Calu3 (cell line): ENCODE measurements at places on chromosomes 16 and 17. TPM values are rescaled to one million over a fixed set of nuclear protein-coding genes. Genes with fewer than 3 reads are reported as not detected.

Gene HIRIP3
- 26.3 and 28.5 TPM in 2 replicates for total RNA-seq

Gene ZFPM1
- total RNA-seq: 3.1 and 5.2 TPM in 2 replicates

Gene KRT12
- 2.4 and 2.7 TPM in 2 replicates for total RNA-seq

Gene NXN
- total RNA-seq: 1.8 and 2.3 TPM in 2 replicates

Gene ZG16
- total RNA-seq: not detected in 2 replicates

Gene SMTNL2
- not detected in 2 replicates for total RNA-seq

Gene SCIMP
- total RNA-seq: not detected in 2 replicates

Gene HAGH
- total RNA-seq: 48.0 and 48.2 TPM in 2 replicates

Gene NUDT7
- total RNA-seq: 6.1 and 7.2 TPM in 2 replicates

Gene SLC6A4
- total RNA-seq: not detected in 2 replicates

Gene LLGL1
- total RNA-seq: 10.0 and 10.7 TPM in 2 replicates

Gene CA5A
- total RNA-seq: not detected in 2 replicates

Gene DHRS7C
- total RNA-seq: not detected in 2 replicates

Gene CD79B
- not detected in 2 replicates for total RNA-seq

Gene CWC25
- 77.8 and 78.9 TPM in 2 replicates for total RNA-seq

Gene AP2B1
- 309 and 320 TPM in 2 replicates for total RNA-seq

Gene UNC13D
- total RNA-seq: 103 and 104 TPM in 2 replicates

Gene SLC16A3
- 44.7 and 47.2 TPM in 2 replicates for total RNA-seq

Gene G6PC1
- total RNA-seq: not detected in 2 replicates

Gene HBA1
- total RNA-seq: not detected in 2 replicates

Gene CBX4
- total RNA-seq: 40.2 and 46.8 TPM in 2 replicates

Gene DNASE1L2
- 5.7 and 7.5 TPM in 2 replicates for total RNA-seq

Gene ASIC2
- not detected in 2 replicates for total RNA-seq

Gene NECAB2
- 0.28 and 1.2 TPM in 2 replicates for total RNA-seq

Gene TBX4
- not detected in 2 replicates for total RNA-seq

Gene GLP2R
- 0.20 and 0.59 TPM in 2 replicates for total RNA-seq

Gene KCNH6
- not detected in 2 replicates for total RNA-seq

Gene HOXB3
- 151 and 154 TPM in 2 replicates for total RNA-seq

Gene ACSM2A
- total RNA-seq: not detected in 2 replicates

Gene RAB26
- 10.8 and 12.3 TPM in 2 replicates for total RNA-seq

Gene ENPP7
- not detected in 2 replicates for total RNA-seq

Gene KRT25
- total RNA-seq: not detected in 2 replicates

Gene KIF18B
- total RNA-seq: 72.8 and 84.6 TPM in 2 replicates

Gene WNT3
- 5.2 and 6.1 TPM in 2 replicates for total RNA-seq

Gene FBXL16
- total RNA-seq: 1.3 and 4.6 TPM in 2 replicates

Gene SPDYE4
- not detected in 2 replicates for total RNA-seq

Gene ADAD2
- not detected in 2 replicates for total RNA-seq

Gene TMIGD1
- total RNA-seq: not detected in 2 replicates

Gene RHBDF1
- total RNA-seq: 47.3 and 60.2 TPM in 2 replicates

Gene CHST4
- total RNA-seq: 72.9 and 105 TPM in 2 replicates

Gene SP6
- total RNA-seq: 1.1 and 1.2 TPM in 2 replicates

Gene CKLF
- total RNA-seq: 217 and 293 TPM in 2 replicates

Gene RHBDL3
- total RNA-seq: 0.24 and 0.27 TPM in 2 replicates

Gene CPNE2
- total RNA-seq: 12.9 and 14.5 TPM in 2 replicates

Gene CDK3
- 9.4 and 9.8 TPM in 2 replicates for total RNA-seq

Gene ZP2
- not detected in 2 replicates for total RNA-seq

Gene BAHCC1
- total RNA-seq: 0.17 and 0.27 TPM in 2 replicates

Gene KRT33B
- total RNA-seq: not detected in 2 replicates

Gene DLX3
- total RNA-seq: not detected in 2 replicates

Gene CCL23
- total RNA-seq: not detected in 2 replicates

Gene PSMD12
- total RNA-seq: 77.4 and 79.2 TPM in 2 replicates

Gene GRAPL
- not detected in 2 replicates for total RNA-seq

Gene TTYH2
- total RNA-seq: 0.28 and 0.81 TPM in 2 replicates

Gene RHOT1
- 23.0 TPM in 2 replicates for total RNA-seq

Gene KRTAP3-1
- total RNA-seq: not detected in 2 replicates

Gene RFNG
- 26.4 and 33.5 TPM in 2 replicates for total RNA-seq

Gene DOC2B
- 0.24 TPM in 1 of 2 replicates, not detected in the other for total RNA-seq
